ENCODE measurements at places on chromosomes 3 and 15.

DNA sequence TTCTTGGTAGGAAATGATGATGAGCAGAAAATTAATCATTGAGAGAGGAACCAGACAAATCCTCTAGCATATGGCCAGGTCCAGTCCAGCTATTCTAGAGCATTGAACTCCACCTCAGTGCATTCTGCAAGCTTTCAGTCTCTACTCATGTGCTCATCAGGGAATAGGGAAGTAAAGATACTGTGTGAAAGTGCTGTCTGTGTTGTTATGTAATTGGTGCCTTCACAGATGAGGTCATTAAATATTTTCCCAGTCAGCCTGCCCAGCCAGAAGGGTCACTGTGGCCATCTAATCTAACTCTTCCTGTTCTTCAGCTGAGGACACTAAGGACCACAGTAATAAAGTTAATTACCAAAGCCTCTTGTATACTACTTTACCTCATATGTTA lies 28.2 kb downstream of the C3orf62 start:
- DNase-seq, result no peak

GRCh38 chr3:174325834-174326700 lies 533.1 kb upstream of the NAALADL2 start:
- DNase-seq, result no peak

- no peak for DNase-seq
Observed at GRCh38 chr3:150223558-150223957, 184.5 kb upstream of the TSC22D2 start.

DNA sequence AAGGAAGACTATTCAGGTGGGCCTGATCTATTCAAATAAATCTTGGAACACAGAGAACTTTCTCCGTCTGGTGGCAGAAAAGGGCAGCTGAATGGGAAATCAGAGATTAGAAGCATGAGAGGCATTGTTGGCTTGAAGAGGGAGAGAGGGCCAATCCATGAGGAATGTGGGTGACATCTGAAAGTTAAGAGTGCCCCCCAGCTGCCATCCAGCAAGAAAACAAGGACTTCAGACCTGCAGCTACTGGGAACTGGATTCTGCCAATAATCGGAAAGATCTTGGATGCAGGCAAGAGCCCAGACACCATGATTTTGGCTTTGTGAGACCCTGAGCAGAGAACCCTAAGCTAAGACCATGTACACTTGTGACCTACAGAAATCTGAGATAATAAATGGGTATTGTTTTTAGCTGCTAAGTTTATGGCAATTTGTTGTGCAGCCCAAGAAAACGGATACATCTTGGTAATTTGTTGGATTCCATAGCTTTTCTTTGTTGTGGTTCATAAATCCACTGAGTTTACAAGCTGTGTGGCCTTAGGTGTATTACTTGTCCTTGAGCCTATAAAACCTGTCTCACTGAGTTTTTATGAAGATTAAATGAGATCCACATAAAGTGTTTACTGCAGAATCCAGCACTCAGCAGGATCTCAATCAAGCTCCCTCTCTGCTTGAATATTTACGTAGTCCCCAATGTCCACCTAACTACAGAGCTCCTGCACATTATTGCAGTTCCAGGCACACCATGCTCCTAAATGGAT lies 82.1 kb upstream of the PRTG start:
- peak; percentile 21 for DNase-seq

- peak; percentile 24 for DNase-seq
Observed at GRCh38 chr15:65032801-65033537, 3.5 kb upstream of the MTFMT start.

- no peak for DNase-seq
Observed at GRCh38 chr3:57064001-57064400, 3.5 kb downstream of the SPATA12 start.

DNA sequence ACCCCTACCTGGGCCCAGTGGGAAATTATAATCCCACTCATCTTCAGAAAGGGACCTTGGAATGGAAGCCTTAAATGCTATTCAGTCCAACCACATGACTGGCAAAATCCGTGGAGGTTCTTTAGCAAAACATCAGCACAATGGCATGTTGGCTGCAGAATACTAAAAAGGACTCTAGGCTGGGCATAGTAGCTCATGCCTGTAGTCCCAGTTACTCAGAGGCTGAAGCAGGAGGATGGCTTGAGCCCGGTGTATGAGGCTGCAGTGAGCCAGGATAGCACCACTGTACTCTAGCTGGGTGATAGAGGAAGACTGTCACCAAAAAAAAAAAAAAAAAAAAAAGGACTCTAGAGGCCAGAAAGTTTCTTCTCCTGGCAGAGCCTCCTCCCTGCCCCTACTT lies 60.6 kb upstream of the RYK start:
- DNase-seq, result no peak
